Stimulated activated CD8-positive, alpha-beta memory T cell treated with anti-CD3 and anti-CD28 coated beads, Interleukin-12 subunit alpha, Interleukin-12 subunit beta, amount 100 ng/mL, for 1 hour (primary cell): ENCODE measurements at places on chromosomes 3 and 15.

DNA sequence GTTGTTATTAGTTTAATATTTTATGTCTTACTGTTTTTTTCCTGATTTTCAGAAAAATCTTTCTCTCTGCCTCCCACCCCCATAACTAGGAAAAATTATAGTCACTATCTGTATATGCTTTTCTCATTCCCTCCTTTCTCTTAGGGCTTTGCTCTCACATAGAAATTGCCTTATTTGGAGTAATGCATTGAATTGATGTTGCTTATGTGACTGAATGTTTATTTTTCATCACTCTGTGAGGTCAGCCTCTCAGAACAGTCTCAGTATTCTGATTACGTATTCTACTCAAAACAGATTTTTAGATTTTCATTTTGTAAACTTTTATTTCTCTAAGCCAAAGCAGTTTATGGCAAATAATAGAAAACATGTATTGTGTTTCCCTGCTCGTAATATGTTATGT, 121.0 kb downstream of the SLMAP start:
- DNase-seq, result no peak

GRCh38 chr15:47582233-47582632, 135.1 kb upstream of the SEMA6D start:
- no peak for DNase-seq

DNA sequence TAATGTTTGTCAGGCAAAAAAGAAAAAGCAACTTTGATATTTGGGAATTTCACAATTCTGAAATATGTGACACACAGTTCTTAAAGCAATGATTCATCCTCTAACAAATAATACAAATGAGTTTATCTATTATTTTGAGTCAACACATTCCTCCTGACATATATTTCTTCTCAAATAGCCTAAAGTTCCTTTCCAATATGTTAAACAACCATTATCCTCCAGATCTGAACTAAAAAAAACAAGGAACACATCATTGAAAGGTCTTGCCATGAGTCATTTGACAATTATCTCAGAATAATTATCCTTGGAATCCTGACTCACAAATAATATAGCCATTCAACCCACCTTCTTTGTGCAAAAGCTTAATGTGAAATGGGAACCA, 208.7 kb upstream of the CDIN1 start:
- no peak for DNase-seq

DNA sequence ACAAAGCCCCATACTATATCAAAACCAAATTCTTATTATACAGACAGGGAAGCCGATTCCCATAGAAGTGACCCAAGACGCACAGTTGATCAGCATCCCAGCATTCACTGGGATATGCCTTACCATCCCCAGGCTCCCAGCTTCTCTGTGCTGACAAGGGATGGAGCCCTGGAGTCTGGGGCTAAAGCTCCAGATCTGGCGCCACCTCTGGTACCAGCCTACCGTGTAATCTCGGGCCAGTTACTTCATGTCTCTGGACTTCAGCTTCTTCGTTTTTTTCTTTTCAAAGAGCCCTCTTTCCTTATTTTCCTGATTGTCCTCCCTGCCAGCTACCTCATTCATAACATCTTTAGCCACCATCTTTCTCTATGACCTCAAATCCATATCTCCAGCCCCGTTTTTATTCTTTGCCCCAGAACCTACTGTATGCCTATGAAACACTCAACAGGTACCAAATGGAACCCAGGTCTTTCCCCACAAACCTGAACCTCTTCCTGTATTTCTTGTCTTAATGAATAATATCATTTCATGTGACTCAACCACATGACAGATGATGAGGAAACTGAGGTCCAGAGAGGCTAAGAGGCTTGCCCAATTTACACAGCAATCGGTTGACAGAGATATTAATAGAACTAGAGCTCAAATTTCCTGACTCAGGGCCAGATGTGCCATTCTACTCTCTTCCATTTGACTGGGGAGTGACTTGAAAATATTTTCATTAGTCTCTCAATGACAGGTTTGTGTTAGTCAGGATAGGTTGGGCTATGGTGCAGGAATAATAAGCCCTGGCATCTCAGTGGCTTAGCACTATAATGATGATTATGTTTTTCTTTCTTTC, 85.4 kb upstream of the TLE3 start:
- no peak for DNase-seq

- DNase-seq, result no peak
Observed at GRCh38 chr15:58362262-58362922, 69.4 kb upstream of the LIPC start.

GRCh38 chr15:99123713-99124451, 19.0 kb downstream of the SYNM start:
- DNase-seq, result no peak

DNA sequence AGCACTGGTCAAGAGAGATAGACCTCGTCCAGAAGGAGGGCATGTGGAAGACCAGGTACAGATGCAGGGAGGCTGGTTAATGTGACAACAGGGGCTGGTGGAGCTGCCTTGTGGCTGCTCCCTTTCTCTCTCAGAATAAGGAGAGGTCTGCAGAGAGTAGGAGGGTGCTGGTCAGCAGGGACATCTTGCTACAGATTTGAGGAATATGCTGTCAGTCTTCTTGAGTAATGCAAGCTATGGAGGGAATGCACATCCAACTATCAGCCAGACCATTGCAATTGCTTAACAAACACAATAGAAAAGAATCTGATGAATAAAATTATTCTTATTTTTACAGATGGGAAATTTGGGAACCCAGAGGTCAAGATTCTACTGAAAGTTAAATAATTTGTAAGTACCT, 20.3 kb upstream of the SIAH2 start:
- DNase-seq, result no peak

DNA sequence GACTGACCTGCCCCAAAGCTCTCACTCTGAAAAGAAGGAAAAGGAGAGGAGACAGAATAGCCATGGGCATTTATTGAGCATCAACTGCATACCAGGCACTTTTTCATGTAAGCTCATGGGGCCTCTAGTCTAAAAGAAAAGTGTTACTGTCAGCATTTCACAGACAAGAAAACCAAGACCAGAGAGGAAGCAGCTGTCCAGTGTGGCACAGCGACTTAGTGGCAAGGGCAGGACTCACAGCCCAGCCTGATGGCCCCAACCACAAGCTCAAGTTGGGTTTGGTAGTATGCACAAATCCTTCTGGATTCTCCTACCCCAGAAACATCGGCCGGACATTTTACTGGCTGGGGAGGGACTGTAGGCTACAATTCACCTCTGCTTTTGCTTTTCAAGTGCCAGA, 5.8 kb downstream of the EFCC1 start:
- DNase-seq, result no peak

GRCh38 chr15:41154412-41154811, 38.3 kb upstream of the INO80 start:
- DNase-seq, result no peak

DNA sequence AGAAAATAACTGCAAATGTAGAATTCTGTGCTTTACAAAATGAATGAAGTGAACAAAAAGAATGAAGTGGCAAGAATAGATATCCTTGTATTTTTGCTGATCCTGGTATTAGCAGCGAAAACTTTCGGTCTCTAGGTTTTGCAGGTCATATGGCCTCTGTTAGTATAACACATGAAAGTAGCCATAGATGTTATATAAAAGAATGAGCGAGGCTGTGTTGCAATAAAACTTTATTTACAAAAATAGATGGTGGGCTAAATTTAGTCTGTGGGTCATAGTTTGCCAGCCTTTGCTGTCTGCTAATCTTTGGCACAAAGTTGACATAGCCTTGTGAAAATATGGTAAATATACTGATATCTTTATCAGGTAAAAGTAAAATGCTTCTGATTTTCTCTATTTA, 35.2 kb downstream of the SEC22A start:
- no peak for DNase-seq

DNA sequence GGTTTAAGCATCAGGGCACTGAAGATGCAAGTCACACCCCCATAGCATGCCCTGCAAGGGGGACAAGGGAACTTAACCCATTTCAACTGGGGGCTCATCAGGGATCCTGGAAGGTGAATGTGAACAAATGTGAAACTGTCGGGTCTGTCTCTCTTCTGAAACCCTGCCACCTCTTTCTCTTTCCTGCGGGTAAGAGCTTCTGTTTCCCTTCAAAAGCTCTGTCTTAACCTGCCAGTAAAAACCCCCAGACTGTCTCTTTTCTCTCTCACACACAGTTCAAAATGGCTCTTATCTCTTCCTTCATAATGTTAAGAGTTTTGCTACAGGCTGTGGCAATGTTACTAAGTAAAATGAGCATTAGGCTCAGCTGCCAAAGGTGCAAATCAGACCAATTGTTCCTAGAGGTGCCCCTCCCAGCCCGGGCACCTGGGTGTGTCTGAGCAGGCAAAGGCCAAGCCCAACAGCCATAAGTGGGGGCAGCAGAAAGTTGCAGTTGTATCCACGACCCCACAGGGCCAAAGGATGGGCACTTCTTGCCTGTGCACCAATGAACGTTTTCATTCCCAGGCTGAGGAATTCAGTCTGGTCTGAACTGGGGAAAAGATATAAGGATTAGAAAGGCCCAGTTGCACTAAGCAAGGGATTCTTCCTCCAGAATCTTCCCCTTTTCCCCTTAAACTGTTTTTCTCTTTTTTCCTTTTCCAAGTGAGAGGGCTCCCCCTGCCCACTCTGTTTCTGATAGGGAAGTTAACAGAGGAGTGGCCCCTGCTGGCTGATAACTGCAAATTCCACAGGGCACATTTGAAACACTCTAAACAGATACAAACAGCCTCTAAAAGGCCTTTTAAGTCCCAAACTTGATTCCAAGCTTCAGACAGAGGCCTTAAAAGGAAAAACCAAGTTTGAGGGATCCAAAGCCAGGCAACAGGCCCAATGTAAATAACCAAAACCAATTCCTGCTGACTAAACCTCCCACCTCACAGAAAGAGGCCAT, 113.8 kb upstream of the EPHA6 start:
- no peak for DNase-seq

GRCh38 chr3:98739266-98739665, 23.9 kb upstream of the ST3GAL6 start:
- DNase-seq, result no peak

- no peak for DNase-seq
Observed at GRCh38 chr3:48708481-48708889, 8.5 kb downstream of the IP6K2 start.

- no peak for DNase-seq
Observed at GRCh38 chr3:152185891-152186630, 82.7 kb upstream of the MBNL1 start.

DNA sequence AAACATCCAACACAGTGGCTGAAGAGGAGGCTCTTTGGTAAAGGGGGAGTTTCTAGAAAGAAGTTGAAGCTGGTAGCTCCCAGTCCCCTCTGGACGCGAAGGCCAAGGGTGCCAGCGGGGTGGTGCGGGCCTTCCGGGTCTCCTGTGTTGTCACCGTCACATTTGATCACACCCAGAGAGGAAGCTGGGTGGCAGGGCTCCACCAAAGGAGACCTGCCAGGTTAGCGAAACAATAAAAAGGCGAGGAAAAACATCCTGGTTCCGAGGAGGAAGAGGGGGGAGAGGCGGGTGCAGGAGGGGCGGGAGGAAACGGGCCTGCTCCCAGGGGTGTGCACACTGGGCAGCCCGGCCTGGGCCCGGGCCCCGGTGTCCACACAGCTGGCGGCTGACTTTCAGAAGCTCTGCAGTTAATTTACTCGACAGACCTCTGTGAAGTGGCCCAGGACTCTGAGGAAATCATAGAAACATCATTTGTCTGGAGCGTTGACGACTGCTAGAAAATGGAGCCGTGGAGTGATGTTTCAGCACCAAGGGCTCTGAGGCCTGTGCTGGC, 12.1 kb downstream of the HEG1 start:
- no peak for DNase-seq

DNA sequence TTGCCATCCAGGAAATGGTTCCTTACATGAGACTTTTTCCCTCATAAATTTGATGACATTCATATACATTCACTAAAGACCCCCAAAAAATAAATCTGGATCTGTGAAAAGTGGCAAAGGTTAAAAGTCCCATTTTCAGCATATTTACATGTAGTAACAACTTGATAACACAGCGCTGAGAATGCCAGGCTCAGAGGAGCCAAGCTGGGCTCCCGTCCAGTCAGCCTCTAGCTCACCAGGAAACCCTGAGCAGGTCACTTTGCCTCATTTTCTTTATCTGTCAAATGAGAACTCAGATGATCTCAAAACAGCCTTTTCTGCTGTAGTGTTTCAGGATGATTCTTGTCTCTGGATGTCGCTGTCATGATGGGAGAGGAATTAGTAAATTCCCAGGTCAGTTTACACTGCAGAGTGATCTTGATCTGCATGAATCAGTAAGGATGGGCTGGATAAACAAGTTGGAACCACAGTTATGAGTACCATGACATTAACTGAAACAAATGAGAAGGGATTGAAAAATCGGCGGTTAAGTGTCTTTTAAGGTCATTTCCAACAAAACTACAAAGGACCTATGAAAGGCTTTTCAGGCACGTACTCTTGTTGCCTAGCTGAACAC, 82.8 kb downstream of the PPARG start:
- DNase-seq, result no peak

- no peak for DNase-seq
Observed at GRCh38 chr15:100929641-100930042, 10.5 kb downstream of the LRRK1 start.
